ENCODE measurements at places on chromosomes 16 and 17.

- no peak for DNase-seq
Measured at GRCh38 chr16:74202009-74202408, 94.6 kb upstream of the PSMD7 start.

DNA sequence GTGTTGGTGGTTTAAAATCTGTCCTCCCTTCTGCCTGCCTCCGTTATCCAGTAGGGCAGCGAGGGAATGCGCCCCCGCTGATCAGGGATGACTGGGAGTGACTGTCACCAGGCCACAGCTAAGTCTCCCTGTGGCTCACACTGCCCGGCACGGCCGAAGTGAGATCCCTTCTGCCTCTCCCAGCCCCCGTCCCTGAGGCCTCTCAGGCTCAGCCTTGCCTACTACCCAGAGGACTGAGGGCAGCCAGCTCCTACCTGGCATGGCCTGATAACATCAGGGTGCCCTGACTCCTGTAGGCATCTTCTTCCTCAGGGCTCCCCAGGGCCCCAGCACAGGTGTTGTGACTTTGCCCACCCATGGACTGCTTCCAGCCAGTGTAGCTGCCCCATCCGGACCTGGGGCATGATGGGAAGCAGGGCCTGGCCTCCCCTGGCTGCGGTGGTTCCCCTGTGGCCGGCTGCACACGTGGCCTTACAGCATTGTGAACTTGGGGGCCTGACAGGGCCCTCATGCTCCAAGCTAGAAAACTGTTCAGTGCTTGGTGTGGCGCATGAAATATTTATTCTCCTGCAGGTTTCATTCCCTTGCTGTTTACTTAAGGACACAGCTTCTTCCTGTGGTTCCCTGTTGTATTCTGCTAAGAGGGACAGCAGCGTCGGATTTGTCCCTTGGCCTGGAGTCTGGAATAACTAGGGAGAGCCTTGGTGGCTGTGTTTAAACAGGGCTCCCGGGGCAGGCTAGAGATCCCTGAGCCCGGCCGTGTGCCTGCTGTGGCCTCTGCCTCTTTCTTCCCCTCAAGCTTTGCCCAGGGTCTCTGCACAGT lies 30.0 kb downstream of the GINS2 start:
- no peak for DNase-seq

GRCh38 chr17:62140836-62141235 lies 75.8 kb upstream of the MED13 start:
- no peak for DNase-seq

DNA sequence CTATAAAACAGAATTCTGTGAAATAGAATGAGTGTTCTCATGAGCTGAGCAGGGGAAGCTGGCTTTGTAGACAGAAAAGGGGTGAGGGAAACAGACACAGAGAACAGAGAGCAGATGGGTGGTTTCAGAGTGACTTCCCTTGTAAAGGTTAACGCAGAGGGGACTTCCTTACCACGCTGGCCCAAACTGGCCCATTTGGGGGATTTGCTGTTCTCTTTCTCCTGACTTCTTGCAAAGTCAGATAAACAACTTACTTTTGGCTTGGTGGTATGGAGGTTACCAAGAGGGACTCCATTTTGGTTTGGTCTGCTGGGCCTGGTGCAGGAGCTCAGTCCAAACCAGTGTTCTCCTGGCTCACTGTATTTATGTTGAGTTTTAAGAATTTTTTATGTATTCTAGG lies 48.4 kb downstream of the SEC14L1 start:
- DNase-seq: no peak
